ENCODE measurements at places on chromosomes 5 and 9.

DNA sequence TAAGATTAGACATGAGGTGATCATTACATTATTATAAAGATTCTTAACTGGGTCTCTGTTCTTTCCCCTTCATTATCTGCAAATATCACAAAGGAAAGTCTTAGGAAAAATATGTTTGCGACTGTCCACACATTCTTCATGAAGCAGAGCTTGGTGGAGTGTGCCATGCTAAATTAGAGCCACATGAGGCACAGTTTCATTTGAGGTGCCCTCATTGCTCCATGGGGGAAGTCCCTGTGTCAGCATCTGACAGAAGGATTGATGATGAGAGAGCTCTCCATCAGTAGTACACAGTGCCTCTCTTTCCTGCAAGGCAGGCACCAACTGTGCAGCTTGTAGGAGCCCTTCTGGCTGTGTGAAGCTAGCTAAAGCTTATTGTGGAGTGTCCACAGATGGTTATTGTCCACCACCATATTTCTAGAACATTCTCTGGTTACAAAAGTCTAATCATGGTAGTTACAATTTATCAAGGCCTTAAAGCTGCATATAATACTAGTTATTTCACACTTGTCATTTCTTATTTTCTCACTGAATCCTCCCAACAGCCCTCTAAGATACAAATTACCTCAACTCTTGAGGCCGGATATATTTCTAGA is 63.9 kb downstream of the C9orf152 start:
- no peak for DNase-seq

- DNase-seq, result peak; percentile 94
Measured at GRCh38 chr9:135085830-135086546, 1.5 kb upstream of the OLFM1 start.

GRCh38 chr9:1938675-1939170 is 76.4 kb upstream of the SMARCA2 start:
- DNase-seq, result no peak

- DNase-seq, result no peak
Measured at GRCh38 chr9:106119176-106119575, 424.8 kb downstream of the TMEM38B start.

- DNase-seq, result no peak
Measured at GRCh38 chr5:55959208-55959607, 35.6 kb downstream of the IL6ST start.

Measured in spinal cord (tissue), 10 donors.